ENCODE measurements at places on chromosomes 11 and 22. TPM values are rescaled to one million over a fixed set of nuclear protein-coding genes. Genes with fewer than 3 reads are reported as not detected.

GRCh38 chr11:115159207-115159606, 345.0 kb downstream of the CADM1 start:
- no peak for DNase-seq
- peaks cover 9% of the 10 kb centered on the region for H3K27me3 ChIP-seq
- no peak overlapping the region for H3K27ac ChIP-seq
- no peaks in the 10 kb centered on the region for H3K36me3 ChIP-seq

DNA sequence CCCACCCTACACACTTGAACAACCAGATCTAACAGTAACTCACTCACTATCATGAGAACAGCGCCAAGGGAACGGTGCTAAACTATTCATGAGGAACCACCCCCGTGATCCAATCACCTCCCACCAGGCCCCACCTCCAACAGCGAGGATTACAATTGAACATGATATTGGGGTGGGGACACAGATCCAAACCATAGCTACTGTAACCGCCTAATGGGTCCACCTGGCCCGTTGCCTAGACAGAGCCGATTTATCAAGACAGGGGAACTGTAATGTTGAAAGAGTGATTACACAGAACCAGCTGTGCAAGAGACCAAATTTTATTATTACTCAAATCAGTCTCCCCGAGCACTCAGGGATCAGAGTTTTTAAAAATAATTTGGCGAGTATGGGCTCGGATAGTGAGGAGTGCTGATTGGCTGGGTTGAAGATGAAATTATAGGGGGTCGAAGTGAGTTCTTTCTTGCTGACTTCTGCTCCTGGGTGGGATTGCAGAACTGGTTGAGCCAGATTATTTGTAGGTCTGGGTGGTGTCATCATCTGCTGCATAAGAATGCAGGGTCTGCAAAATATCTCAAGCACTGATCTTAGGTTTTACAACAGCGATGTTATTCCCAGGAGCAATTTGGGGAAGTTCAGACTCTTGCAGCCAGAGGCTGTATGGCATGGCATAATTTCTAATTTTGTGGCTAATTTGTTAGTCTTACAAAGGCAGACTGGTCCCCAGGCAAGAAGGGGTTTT, 17.9 kb upstream of the ZC3H12C start:
- H3K4me3 ChIP-seq, result no peak overlapping the region
- peaks cover 28% of the 10 kb centered on the region for H3K4me1 ChIP-seq
- no peaks in the 10 kb centered on the region for H3K36me3 ChIP-seq
- H3K27me3 ChIP-seq, result no peaks in the 10 kb centered on the region

DNA sequence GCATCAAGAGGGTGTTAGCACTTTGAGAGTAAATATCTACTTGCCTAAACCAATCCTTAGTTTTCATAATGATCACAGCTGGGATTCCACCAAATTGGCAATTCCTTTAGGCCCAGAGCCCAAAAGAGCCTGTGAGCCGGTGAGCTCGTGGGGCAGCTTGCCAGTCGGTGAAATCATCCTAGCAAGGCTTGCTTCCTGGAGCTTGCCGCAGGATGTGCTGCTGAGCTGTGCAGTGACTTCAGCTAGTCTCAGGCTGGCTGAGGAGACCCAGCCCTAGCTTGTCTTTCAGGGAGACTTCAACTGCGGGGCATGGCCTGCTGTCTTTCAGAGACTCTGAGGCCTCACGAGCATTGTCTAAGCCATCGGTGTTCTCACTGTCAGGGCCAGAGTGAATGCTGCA, 73.6 kb upstream of the SUSD2 start:
- H3K4me1 ChIP-seq, result peaks cover 30% of the 10 kb centered on the region
- no peaks in the 10 kb centered on the region for H3K36me3 ChIP-seq
- DNase-seq, result peak; percentile 83
- peak overlapping the region; percentile 43 for H3K27ac ChIP-seq
- no peaks in the 10 kb centered on the region for H3K27me3 ChIP-seq
- H3K4me3 ChIP-seq, result no peak overlapping the region

DNA sequence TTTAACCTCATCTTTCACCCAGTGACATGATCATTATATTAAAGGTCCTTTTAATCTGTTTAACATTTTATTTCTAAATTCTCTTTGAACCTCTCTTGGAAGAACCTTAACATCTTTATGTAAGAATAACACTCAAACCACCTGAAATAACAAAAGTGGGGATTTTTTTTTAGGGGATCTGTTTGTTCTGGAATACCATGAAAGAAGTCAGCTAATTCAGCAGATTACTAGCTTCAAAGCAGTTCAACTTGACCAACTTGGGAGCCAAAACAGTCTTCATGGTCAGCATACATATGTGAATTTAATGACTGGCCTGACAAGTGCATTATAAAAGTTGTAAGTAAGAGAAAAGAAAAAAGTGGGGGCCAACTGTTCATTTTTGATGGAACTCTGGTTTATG, 52.3 kb downstream of the CCDC34 start:
- no peaks in the 10 kb centered on the region for H3K27me3 ChIP-seq
- H3K27ac ChIP-seq, result no peak overlapping the region
- no peak overlapping the region for H3K4me3 ChIP-seq
- H3K36me3 ChIP-seq, result no peaks in the 10 kb centered on the region
- no peak for DNase-seq
- H3K4me1 ChIP-seq, result no peaks in the 10 kb centered on the region

EMID1 gene
- total RNA-seq, result not detected

DNA sequence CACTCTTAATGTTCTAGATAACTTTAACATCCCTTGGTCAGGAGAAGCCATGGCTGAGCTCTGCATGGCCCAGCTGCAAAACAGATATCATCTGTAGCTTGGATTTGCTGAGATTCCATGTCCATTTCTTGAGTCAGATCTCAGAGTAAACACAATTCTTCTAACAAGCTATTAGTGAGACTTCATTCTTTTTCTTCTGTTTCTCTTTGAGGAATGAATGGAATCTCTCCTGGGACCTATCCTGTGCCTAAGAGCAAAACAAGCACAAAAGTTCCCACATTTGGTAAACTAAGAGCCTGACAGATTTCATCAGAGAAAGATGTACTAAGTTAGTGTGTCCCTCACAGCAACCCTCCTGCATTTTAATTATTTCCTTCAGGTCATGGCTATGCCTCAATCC, 142.8 kb downstream of the MAML2 start:
- H3K36me3 ChIP-seq, result no peaks in the 10 kb centered on the region
- no peak overlapping the region for H3K4me3 ChIP-seq
- H3K27ac ChIP-seq, result peak overlapping the region; percentile 3
- DNase-seq, result no peak
- H3K27me3 ChIP-seq, result no peaks in the 10 kb centered on the region

DDIAS gene
- total RNA-seq, result 0.37 TPM

DNA sequence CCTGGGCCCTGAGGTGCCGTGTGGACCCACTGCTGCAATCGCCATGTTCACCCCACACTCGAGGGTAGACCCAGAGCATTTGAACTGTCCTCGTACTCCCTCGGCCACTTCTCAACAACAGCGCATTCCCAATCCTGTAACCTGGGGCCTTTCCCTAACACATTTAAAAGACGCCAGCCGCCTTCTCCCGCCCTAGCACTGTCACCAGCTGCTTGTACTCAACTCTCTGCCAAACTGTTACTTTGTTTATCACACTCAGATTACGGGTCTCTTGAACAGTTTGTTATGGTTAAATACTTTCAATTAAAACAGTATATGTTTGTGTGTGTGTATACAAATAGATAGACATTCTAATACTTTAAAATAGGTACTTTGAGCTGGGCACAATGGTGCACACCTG, 20.7 kb downstream of the CDKN1C start:
- peaks cover 45% of the 10 kb centered on the region for H3K27me3 ChIP-seq
- no peak overlapping the region for H3K27ac ChIP-seq
- H3K4me1 ChIP-seq, result peaks cover 18% of the 10 kb centered on the region
- H3K4me3 ChIP-seq, result no peak overlapping the region

APOBEC3G gene
- total RNA-seq, result 6.3 TPM

GRCh38 chr11:113637636-113638035, 68.5 kb downstream of the TMPRSS5 start:
- no peak overlapping the region for H3K4me3 ChIP-seq
- H3K36me3 ChIP-seq, result no peaks in the 10 kb centered on the region
- no peaks in the 10 kb centered on the region for H3K4me1 ChIP-seq
- DNase-seq, result no peak
- H3K27me3 ChIP-seq, result no peaks in the 10 kb centered on the region

GRCh38 chr22:25941365-25941960, 199.5 kb downstream of the MYO18B start:
- peak overlapping the region; percentile 69 for H3K27ac ChIP-seq
- no peaks in the 10 kb centered on the region for H3K4me1 ChIP-seq
- no peaks in the 10 kb centered on the region for H3K36me3 ChIP-seq
- H3K27me3 ChIP-seq, result no peaks in the 10 kb centered on the region

GRCh38 chr11:33722590-33723234, 13.5 kb downstream of the CD59 start:
- peaks cover 76% of the 10 kb centered on the region for H3K4me1 ChIP-seq
- H3K4me3 ChIP-seq, result peak overlapping the region; percentile 10
- no peaks in the 10 kb centered on the region for H3K27me3 ChIP-seq

IL17REL gene
- total RNA-seq, result not detected

DNA sequence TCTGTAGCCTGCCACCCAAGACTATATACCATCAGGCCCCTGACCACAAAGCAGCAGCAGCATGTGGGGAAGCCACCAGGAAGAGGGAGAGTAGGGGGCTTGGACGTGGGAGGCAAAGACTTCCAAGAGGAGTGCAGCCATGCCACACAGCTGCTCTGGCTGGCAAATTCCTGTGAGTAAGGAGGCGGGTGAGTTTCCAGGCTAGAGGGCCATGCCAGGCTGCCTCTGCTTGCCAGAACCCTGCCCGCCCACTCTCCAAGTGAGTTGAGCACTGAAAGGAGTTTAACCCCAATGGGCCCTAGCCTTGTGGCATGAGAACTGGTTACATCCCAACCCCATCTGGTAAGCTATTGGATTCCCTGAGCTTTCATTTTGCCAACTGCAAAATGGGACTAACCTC, 4.7 kb upstream of the DGAT2 start:
- no peaks in the 10 kb centered on the region for H3K36me3 ChIP-seq
- no peak overlapping the region for H3K4me3 ChIP-seq
- no peak for DNase-seq
- H3K27ac ChIP-seq, result no peak overlapping the region
- H3K4me1 ChIP-seq, result peaks cover 13% of the 10 kb centered on the region
- peaks cover 21% of the 10 kb centered on the region for H3K27me3 ChIP-seq

GRCh38 chr22:36838119-36839030, 21.5 kb upstream of the PVALB start:
- H3K36me3 ChIP-seq, result no peaks in the 10 kb centered on the region
- no peak overlapping the region for H3K4me3 ChIP-seq
- H3K27ac ChIP-seq, result no peak overlapping the region

DNA sequence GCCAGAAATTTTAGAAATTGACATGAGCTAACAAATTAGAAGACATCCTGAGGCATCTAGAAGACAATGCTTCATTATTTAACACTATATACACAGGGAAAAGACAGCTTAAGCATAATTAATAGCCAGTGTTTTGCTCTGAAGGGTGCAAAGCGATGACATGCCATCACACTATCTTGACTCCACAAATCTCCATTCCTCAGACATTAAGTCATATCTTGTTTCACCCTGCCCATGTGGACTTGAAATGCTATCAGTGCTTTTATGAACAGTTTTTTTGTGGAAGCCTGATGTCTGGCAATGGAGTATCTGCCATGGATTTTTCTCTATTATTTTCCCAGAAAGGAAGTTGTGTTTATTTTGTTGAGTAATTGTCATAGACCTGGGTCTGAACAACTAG, 2.3 kb downstream of the CARD18 start:
- no peak for DNase-seq
- no peaks in the 10 kb centered on the region for H3K4me1 ChIP-seq
- H3K27ac ChIP-seq, result no peak overlapping the region
- H3K27me3 ChIP-seq, result no peaks in the 10 kb centered on the region
- H3K36me3 ChIP-seq, result no peaks in the 10 kb centered on the region
- H3K4me3 ChIP-seq, result no peak overlapping the region

GRCh38 chr22:42763965-42764480, 43.4 kb upstream of the A4GALT start:
- peaks cover 6% of the 10 kb centered on the region for H3K4me1 ChIP-seq
- H3K27me3 ChIP-seq, result no peaks in the 10 kb centered on the region
- H3K36me3 ChIP-seq, result no peaks in the 10 kb centered on the region
- H3K27ac ChIP-seq, result no peak overlapping the region
- H3K4me3 ChIP-seq, result no peak overlapping the region
- no peak for DNase-seq

All from heart right ventricle (tissue), 16 donors.